ENCODE measurements at places on chromosomes 1 and 21.

DNA sequence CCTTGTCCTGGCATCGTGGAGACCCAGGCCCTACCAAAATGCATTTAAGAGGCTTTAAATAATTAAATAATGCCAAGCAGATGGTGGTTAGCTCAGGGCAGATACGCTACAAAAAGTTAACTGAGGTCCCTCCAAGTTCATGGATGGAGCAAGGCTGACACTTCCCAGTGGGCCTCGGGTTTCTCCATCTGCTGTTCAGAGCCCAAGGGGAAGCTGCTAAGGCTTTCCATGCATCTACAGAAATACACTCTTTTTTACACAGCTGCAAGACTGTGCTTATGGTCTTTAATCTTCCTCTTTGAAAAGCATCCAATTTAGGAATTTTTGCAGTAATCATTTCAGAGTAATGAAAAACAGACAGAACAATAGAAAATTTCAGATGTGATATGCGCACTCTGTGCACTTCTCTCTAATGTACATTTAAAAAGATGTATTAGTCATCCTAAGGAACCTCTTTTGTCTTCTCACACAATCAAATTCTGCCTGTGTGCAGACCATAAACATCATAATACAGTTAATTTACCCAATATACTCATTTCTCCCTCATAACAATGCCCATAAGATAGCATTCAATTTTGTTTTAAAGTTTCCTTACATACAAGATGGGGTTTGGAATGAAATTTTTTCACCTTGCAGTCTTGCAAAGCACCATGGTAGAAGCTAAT is 173.2 kb upstream of the ATP1B1 start:
- DNase-seq = no peak

DNA sequence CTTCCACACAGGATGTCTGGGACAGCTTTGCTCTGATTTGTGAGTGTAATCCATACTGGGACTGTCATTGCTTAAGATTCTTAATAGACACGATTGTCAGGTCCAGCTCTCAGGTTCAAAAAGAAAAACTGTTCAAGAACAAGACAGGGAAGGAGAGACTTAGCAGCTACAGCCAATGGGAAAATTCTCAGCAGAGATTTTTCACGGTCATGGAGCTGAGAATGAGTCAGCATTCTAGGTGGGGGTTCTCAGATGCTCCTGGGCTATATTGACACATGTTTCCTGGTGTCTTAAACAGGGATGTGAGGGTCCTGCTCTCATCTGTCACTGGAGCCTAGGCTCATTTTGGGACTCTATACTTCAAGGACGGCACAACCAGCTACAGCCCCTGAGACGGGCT is 318.3 kb downstream of the RRAGC start:
- DNase-seq = no peak

GRCh38 chr1:176996456-176997090 is 167.9 kb downstream of the ASTN1 start:
- DNase-seq = peak; percentile 69

DNA sequence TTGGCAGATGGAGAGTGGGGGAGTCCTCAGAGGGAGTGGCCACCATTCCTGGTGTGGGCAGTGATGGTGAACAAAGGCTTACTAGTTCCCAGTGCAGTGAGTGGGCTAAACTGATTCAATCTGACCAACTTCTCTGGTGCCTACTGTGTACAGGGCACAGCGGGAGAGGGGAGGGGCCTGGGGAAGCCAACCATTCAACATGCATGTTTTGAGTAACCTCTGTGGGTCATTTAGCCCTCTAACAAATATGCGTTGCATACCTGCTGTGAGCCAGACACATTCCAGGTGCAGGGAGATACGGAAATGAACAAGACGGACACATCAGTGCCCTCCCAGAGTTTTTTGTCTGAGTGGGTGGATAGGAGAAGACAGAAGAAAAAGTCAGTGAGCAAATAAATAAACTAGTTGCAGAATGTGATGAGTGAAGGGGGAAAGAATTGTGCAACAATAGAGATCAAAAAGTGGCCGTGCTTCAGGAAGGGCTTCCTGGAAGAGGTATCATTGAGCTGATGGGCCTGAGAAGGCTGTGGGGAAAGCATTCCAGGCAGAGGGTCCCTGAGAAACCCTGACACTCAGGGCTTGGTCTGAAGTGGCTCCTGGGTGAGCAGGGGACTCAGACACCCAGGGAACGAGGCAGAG is 78.8 kb downstream of the EPHB2 start:
- no peak for DNase-seq

GRCh38 chr1:198340139-198340538 is 183.3 kb downstream of the NEK7 start:
- DNase-seq = no peak

- no peak for DNase-seq
Observed at GRCh38 chr1:219798283-219799030, 129.9 kb downstream of the SLC30A10 start.

DNA sequence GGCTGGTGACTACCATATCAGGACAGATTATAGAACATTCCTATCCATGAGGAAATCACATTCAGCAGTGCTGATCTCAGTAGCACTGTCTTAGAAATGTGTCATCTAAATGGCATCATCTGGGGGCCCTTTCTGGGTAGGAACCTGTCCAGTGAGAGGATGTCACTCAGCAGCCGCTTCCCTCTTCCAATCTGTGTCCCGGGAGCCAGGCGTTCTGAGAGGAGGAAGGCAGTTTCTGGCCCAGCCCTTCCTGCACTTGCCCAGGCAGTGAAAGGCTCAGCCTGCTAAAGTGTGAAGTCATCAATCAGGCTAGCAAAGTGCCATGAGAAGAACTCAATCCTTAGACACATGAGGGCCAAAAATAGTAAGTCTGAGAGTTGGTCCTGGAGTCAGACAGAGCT is 25.6 kb downstream of the RAB4A start:
- DNase-seq = no peak

GRCh38 chr1:211257826-211258225 is 1.3 kb upstream of the RCOR3 start:
- no peak for DNase-seq

- no peak for DNase-seq
Observed at GRCh38 chr1:160148121-160148520, 3.3 kb upstream of the ATP1A4 start.

DNA sequence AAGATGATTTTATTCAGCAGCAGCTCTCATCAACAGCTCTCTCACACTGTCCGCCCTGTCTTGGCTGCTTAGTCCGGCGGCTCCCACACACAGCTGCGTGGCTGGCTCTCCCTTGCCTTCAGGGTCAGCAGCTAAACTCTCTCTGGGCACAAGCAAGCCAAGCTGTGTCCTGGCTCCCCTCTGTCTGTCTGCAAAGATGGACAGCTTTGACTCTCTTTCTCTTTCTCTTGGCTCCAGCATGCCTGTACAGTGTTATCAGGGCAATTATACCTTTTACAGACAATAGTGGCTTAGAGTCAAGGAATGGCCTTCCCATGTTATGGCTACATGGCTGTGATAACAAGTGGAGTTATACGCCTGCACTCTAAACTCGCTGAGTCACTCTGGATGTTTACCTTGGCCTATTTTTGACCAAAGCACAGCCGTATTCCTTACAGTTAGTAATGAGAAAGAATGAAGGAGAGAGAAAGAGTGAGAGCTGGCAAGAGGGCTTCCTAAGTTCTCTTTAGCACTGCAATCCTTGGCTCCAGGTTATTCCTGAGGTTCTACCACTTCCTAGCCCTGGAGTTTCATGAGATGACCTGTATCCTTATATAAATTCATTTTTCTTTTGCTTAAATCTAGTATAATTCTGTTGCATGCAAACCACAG is 59.9 kb upstream of the ZSWIM5 start:
- DNase-seq = no peak

DNA sequence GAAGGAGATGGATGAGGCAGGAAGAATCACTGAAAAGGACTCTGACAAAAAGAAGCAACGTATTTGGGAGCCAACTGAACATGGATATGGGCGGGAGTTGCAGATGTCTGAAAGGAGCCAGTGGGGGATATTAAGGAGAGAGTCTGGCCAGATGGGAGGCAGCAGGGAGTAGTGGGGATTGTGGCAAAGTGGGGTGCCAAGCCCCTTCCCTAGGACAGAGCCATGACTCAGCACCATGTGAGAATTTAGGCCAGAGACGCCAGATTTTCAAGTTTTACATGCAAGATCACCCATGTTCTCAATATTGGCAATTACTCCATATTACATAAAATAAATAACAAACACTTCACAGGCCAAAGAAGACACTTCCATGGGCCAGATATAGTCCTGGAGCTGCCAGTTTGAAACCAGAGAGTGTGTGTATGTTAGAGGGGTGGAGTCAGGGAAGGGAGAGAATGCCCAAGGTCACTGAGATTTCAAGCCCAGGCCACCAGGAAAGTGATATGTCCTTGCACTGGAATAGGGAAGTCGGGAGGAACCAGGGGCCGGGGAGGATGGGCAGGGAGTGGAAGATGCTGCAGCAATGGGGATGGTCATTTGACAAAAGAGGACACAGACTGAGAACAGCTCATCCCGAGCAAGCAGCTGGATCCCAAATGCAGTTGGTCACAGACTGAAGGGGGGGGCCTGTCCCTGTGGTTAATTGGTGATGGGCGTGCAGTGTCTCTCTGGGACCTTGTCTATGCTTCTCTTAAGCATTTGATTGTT is 23.5 kb downstream of the TMEM51 start:
- DNase-seq = no peak

DNA sequence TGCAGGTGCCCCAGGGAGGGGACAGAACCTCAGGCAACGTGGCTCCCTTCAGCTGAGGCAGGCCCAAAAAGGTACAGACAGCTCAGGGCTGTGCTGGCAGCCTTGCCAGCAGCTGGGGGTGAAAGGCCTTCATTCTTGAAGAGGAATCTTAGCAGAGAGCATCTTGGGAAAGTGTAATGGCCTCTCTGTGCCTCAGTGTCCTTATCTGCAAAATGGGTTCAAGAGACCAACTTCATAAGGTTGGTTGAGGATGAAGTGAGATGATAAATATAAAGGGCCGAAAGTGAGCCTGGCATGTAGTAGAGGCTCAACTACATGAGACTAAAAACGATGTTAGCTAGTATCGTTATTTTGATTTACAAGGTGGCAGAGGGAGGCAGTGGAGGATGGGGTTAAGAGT is 26.2 kb downstream of the TMCO4 start:
- no peak for DNase-seq

DNA sequence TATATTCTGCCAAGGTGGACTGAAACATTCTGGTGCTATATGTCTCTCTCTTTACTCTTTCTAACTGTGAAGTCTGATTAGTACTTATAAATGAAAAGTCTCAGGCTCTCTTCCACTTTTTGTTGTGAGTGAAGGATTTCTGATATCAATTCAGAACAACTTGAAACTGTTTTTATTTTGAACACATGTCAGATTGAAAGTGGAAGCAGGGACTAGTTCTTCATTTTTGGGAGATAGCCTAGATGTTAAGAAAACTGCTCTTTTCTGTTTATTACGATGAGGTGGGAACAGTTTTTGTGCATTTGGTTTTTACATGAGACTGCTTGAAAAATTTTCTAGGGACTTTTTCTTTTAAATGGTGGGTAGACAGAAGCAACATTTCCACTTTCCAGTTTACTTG is 14.5 kb upstream of the GBP3 start:
- no peak for DNase-seq

GRCh38 chr1:235207209-235207565 is 46.1 kb upstream of the RBM34 start:
- DNase-seq = no peak

GRCh38 chr1:42423681-42424080 is 32.1 kb downstream of the ZMYND12 start:
- DNase-seq = no peak

GRCh38 chr1:15623435-15623834 is 6.2 kb downstream of the DDI2 start:
- DNase-seq = no peak

- no peak for DNase-seq
Observed at GRCh38 chr1:210684466-210685294, 356.0 kb downstream of the HHAT start.

DNA sequence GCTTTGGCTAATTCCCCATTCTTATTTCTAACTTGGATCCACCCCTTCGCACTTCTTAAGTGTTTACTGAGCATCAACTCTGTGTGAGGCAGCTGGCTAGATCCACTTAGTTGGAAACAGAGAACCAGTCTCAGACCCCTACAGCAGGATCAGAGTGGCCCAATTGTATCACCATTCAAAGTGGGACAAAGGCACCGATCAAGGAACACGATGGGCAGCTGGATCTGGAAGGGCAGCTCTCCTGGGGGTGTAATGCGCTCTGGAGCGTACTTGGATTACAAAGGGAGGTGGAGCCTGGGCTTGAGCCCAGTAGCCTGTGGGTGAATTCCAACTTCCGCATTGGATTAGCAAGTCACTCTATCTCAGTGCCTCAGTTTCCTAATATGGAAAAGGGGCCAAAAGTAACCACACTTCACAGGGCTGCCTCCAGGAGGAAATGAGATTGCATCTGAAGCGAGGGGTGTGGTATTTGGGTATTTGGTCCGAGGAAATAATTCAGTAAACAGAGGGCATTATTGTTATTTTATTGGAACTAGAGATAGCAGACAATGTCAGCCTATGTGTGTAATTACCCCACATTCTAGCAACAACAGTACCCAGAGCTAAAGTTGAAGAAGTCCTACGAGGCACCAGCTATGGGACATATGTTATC is 11.9 kb downstream of the ECE1 start:
- peak; percentile 91 for DNase-seq

GRCh38 chr1:61011561-61012263 is 70.6 kb upstream of the NFIA start:
- no peak for DNase-seq

DNA sequence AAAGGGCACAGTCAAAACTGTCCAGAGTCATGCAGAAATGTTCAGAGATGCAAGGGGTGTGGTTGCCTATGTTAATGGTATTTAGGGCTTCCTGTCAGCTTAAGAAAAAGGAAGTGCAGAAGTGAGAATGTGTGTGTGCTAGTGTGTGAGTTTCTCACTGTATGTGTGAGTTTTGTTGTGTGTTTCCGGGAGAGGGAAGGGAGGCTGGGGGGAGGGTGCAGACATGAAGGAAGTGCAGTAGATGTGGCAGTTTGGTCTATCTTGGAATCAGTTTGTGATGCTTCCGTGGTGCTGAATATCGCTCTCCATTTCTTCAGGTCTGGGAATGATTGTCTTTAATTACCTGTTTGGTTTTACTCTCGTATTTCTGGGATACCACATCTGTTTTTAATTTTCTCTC is 16.5 kb upstream of the ATP6V1G3 start:
- DNase-seq = no peak

GRCh38 chr1:172776071-172776470 is 117.2 kb downstream of the FASLG start:
- no peak for DNase-seq
